ENCODE measurements at places on chromosomes 7 and 10.
A peak's percentile ranks its signal among the peaks of the same experiment; 100 is the strongest.

GRCh38 chr7:29748286-29749099, 57.8 kb upstream of the WIPF3 start:
- no peak for DNase-seq

DNA sequence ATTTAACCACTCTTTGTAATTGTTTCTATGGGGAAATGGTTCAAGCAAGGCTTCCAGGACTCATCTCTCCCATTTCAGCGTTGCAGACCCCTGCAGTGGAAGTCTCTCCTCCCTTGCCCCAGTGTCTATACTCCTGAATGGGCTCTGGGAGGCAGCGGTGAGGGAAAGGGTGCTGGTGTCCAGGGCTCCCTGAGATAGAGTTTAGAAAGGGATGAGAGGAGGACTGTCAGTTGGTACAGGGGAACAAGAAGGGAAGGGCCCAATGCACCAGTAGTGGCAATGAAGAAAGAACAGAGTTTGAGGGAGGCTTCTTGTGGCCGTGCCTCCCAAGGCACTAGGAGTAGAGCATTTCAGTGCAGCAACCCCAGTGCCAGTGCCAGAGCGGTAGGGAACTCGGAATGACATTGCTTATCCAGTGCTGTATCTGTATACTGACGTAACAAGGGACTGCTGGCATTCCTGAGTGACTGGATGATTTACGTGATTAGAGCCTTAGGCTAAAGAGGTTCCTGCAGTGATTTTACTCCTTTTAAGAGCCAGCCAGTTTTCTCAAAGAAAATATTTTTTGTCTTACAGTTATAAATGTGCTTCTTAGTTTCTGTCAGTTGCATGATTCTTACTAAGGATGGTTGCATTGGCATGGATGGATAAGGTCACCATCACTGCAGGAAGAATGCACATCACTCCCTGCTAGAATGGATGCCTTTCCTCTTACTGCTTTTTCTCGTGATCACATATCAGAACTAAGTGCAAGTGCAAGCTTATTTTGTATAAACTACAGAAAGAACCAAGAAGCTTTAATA, 28.0 kb downstream of the PRPF18 start:
- no peak for DNase-seq

- DNase-seq = no peak
These were observed 125.2 kb downstream of the MAD1L1 start for GRCh38 chr7:2107386-2108070.

DNA sequence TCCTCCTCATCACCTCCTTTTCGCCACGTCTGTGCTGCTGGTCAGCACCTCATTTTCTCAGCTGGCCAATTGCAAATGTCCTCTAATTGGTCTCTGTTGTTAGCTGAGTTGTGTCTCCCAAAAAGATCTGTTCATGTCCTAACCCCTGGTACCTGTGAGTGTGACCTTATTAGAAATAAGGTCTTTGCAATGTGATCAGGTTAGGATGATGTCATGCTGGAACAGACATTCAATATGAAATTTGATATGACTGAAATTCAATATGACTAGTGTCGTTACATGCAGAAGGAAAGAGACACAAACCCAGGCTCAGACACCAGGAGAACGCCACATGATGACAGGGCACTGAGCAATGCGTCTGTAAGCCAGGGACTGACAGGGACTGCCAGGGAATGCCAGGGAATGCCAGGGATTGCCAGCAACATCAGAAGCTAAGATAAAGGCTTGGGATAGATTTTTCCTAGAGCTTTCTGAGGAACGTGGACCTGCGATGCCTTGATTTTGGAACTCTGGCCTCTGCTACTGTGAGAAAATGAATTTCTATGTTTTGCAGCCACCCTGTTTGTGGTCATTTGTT, 77.5 kb upstream of the CXCL12 start:
- no peak for DNase-seq

GRCh38 chr7:139852482-139852845, 23.4 kb downstream of the TBXAS1 start:
- DNase-seq = no peak

DNA sequence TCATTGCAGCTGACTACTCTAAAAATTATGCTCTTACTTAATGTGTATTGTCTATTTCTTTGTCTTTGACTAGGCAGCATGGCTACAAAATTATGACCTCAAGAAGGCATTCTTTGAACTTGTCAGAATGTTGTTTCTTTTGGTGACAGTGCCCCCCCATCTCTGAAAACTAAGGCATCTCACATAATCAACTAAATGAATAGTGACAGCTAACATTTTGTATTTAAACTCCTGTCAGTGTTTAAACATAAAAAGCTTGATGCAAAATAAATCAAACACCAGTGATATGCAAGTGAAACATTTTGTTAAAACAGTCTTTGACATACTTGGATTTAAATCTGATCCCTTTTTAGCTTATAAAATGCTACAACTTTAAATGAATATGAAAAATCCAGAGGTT, 233.5 kb downstream of the FOXP2 start:
- no peak for DNase-seq

GRCh38 chr10:871951-872403, 59.5 kb downstream of the LARP4B start:
- no peak for DNase-seq

- no peak for DNase-seq
These were observed 30.4 kb downstream of the TSPAN12 start for GRCh38 chr7:120827371-120828118.

GRCh38 chr7:104794154-104794553, 219.9 kb upstream of the KMT2E start:
- DNase-seq = no peak

GRCh38 chr10:96470116-96470743, 43.5 kb downstream of the TLL2 start:
- DNase-seq = peak; percentile 15

DNA sequence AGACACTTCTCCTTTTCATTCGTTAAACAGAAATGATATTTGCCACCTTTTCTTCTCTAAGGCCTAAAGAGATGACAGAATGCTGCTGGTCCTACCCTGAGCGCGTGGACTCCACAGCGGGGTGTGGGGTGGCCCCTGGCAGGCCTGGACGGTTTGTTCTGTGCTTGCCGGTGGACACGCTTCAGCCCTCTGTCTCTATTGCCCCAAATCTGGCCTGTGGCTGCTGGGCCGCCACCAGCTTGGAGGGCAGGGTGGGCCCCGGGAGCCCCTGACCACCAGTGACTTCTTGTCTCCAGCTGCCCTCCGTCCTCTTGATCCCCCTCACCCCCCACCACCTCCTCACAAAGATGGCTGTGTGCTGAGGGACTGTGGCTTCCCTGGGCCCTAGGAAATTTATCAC, 5.7 kb downstream of the CHST3 start:
- DNase-seq = no peak
